A549 treated with ZK216348 at 1 μM for 4 hours (cell line): ENCODE measurements at places on chromosomes 5 and 9. TPM values are rescaled to one million over a fixed set of nuclear protein-coding genes. Genes with fewer than 3 reads are reported as not detected.

Gene PPP2R2B
- total RNA-seq, result 0.09 to 0.19 TPM (median 0.09 TPM) in 3 of 5 replicates, not detected in the others

Gene PCDHB6
- 0.62 to 1.1 TPM (median 0.85 TPM) in 5 replicates for total RNA-seq

Gene UHRF2
- total RNA-seq, result 19.9 to 33.7 TPM (median 33.5 TPM) in 5 replicates

Gene GALT
- 15.3 to 24.9 TPM (median 17.3 TPM) in 5 replicates for total RNA-seq

Gene MSMP
- total RNA-seq, result 0.62 TPM in 1 of 5 replicates, not detected in the others

Gene CLTB
- 75.3 to 132 TPM (median 128 TPM) in 5 replicates for total RNA-seq

Gene CDKN2A
- total RNA-seq, result 0.23 to 0.38 TPM in 2 of 5 replicates, not detected in the others

Gene IL4
- not detected in 5 replicates for total RNA-seq

Gene SLC36A3
- not detected in 5 replicates for total RNA-seq

Gene CMYA5
- total RNA-seq, result 0.07 to 0.53 TPM (median 0.18 TPM) in 5 replicates

Gene SLC4A9
- 0.33 TPM in 1 of 5 replicates, not detected in the others for total RNA-seq
